CD8-positive, alpha-beta memory T cell (primary cell): ENCODE measurements at places on chromosomes 4 and X. TPM values are rescaled to one million over a fixed set of nuclear protein-coding genes. Genes with fewer than 3 reads are reported as not detected.

- DNase-seq, result no peak
These were observed 91.2 kb downstream of the HUWE1 start for GRCh38 chrX:53595266-53595810.

GRCh38 chr4:89563431-89563830 is 255.8 kb upstream of the GPRIN3 start:
- DNase-seq, result no peak

- DNase-seq, result no peak
These were observed 48.3 kb downstream of the SEL1L3 start for GRCh38 chr4:25814301-25815136.

NAT8L gene
- 0.55 TPM for total RNA-seq

DNA sequence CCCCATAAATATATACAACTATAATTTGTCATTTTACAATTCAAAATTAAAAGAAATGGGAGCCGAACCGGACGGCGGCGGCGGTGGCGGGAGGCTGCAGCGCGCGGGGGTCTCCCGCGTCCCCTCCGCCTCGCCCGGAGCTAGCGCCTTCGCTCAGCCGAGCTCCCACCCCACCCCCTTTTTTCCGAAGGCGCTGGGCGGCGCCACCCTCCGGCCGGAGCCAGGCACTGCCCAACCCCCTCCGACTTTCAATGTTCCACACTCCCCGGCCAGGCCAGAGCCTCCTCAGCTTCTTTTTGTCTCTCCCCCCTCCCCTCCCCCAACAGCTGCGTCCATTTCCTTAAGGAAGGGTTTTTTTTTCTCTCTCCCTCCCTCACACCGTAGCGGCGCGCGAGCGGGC is 214.1 kb upstream of the GEMIN8 start:
- no peak for DNase-seq

DNA sequence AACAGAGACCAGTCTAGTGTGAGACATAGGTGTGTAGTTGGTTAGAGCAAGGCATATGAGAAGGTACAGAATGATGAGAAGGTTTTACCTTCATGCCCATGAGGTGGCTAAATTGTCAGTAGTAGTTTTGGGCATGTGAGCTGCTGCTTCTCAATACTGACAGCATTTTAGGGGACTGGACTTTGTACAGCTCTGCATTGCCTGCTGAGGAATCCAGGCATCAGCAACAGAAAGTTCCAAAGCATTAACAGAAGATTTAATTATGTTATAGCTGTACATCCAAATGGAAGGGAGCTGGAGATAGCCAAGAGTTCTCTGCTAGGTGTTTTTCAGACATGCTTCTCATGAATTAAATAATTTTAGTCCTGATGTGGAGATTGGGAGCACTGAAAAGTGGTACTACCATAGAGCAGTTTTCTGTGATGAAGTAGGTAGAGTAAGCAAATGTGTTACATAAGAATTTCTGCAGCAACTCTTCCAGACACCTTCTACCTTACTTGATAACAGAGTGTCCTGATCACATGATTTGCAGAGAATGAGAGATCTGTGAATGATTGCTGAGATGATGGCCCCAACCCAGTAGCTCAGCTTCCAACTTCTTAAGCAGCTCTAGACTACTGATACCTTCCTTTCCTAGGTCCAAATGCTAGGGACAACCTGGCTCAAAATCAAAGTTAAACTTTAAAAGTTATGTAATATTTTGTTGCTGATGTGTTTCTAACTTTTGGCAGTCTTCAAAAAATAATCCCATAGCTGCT is 30.4 kb downstream of the FNIP2 start:
- no peak for DNase-seq

DNA sequence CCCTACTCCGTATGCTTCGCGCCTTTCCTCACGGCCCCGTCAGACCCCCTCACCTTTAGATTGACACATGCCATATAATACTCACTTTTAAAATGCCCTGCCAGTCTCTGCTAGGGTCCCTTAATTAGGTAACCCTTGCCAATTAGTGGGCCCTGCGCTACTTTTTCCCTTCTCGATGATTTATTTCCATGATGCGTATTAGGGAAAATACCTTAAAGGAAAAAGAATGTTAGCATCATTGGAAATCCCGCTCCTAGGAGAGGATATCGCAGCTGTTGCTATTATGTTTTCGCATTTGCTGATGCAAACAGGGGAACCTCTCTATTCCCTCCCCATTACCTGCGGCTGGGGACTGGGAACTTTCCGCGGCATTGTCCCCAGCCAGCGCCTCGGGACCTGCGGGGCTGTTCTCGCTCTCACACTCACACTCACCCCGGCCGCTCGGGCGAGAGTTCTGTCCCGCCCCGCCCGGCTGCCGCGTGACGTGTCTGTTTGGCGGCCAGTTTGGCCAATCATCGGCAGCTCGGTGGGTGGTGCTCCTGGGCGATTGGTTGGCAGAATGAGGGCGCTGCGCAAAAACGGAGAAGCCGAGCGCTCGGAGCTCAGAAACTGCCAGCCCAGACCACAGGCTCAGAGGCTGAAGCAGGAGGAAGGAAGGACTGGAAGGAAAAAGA is at the start of gene PCDH10:
TSS of gene PCDH10 (plus strand) at position 605 of the 674 bp plus-strand sequence. CDS start 847 bp downstream, outside the sequence.
- no peak for DNase-seq

GRCh38 chr4:92551616-92552015 is 247.8 kb downstream of the GRID2 start:
- DNase-seq, result no peak

- DNase-seq, result no peak
These were observed 167.4 kb upstream of the FAM47A start for GRCh38 chrX:34299451-34299967.

- DNase-seq, result no peak
These were observed 48.3 kb upstream of the NOCT start for GRCh38 chr4:138967313-138967712.

TLR6 gene
- total RNA-seq, result 1.2 TPM

- DNase-seq, result no peak
These were observed 109.1 kb downstream of the PTTG2 start for GRCh38 chr4:38069271-38069760.

DNA sequence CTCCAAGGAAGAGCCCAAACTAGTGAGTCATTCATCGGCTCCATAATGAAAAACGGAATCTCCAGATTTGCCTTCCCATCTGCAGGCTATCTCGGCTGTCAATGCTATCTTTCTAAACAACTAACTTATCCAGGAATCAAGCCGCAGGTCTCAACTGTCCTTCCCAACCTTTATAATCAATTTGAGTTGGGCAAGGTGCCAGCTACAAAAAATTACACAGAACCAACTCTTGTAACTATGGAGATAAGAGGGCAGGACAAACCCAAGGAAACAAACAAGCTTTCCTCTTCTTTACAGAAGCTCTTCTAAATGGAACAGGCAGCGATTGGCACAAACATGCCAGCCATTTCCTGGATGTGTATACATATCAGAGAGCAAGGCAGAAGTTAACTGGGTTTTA is 61.2 kb upstream of the RAI2 start:
- DNase-seq, result no peak

SPANXN4 gene
- total RNA-seq, result not detected
